ENCODE measurements at places on chromosomes 12 and 14. TPM values are rescaled to one million over a fixed set of nuclear protein-coding genes. Genes with fewer than 3 reads are reported as not detected.

The GPHN gene
- 57.6 TPM for total RNA-seq

The RND1 gene
- 8.6 TPM for total RNA-seq

The GALNT9 gene
- total RNA-seq, result 1.4 TPM

The ISCA2 gene
- total RNA-seq, result 21.8 TPM

The PLEK2 gene
- 4.9 TPM for total RNA-seq

The BMP4 gene
- 39.0 TPM for total RNA-seq

The PTGES3 gene
- total RNA-seq, result 155 TPM

The CEBPE gene
- total RNA-seq, result not detected

The PTGDR gene
- total RNA-seq, result 0.88 TPM

The INHBE gene
- total RNA-seq, result not detected
